Vagina (tissue), 2 donors: ENCODE measurements at places on chromosomes 2 and 18.

DNA sequence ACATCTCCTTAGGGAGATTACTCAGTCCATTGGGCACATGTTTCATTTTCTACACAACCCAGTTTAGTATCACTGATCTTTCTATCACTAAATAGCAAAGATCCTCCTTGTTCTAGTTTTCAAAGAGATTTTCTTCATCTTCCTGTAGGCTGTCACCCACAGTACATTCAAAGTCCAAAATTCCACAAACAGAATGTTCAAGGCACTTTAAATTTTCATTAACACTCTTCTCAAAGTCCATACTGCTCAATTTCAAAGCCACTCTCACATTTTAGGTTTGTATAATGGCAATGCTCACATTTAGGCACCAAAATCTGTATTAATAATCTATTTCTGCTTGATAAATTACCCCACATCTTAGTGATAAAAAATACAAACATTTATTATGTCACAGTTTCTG lies 152.8 kb downstream of the FSIP2 start:
- DNase-seq, result no peak

- DNase-seq, result no peak
Measured at GRCh38 chr2:174771631-174772471, 7.6 kb upstream of the CHRNA1 start.

DNA sequence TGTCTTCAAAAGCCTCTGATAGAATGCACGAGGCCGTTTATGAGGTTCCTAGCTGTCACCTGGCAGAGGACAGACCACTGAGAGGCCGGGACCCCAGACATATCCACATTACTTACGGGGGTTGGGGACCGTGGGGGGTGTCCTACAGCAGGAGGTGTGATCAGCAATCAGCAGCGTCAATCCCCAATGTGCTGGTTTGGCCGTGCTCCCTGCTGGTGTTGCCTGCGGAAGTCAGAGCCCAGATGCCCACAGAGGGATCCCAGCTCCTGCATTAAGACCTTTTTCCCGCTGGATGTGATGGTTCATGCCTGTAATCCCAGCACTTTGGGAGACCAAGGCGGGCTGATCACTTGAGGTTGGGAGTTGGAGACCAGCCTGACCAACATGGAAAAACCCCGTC lies 20.8 kb upstream of the SP5 start:
- no peak for DNase-seq

- no peak for DNase-seq
Measured at GRCh38 chr2:20538308-20539132, 91.6 kb downstream of the RHOB start.

DNA sequence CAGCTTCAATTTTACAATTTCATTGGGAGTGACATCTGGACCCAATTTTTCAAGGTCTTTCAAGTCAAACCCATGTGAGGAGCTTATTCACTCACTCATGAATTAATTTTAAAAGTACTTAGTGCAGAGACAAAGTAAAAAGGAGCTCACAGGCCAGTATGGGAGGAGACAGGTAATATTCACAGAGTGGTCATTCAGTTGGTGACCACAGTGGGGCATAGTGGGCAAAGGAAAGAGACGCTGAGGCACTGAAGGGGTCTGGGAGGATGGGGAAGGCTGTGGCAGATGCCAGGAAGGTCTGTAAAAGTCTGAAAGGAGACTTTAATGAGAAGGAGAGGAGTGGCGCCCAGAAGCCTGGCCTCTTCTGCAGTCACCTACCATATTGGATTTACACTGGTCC lies 76.0 kb downstream of the CD8B2 start:
- no peak for DNase-seq

- DNase-seq, result no peak
Measured at GRCh38 chr18:69840001-69840400, 107.7 kb downstream of the CD226 start.

DNA sequence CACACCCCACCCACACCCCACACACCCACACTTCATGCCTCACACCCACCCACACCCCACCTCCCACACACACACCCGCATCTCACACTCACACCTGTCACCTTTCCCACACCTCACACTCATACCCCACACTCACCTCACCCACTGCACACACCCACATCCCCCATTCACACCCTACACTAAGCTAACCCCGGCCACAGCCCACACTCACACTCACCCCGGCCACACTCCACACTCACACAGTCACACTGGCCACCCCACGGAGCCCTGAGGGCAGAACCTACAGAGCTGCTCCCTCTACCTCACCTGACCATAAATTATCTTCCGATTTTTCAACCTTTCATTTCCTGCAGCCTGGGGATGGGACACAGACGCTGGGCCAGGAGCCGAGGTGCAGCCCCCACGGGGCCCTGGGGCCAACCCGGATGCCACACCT lies 241.3 kb downstream of the HDAC4 start:
- no peak for DNase-seq

DNA sequence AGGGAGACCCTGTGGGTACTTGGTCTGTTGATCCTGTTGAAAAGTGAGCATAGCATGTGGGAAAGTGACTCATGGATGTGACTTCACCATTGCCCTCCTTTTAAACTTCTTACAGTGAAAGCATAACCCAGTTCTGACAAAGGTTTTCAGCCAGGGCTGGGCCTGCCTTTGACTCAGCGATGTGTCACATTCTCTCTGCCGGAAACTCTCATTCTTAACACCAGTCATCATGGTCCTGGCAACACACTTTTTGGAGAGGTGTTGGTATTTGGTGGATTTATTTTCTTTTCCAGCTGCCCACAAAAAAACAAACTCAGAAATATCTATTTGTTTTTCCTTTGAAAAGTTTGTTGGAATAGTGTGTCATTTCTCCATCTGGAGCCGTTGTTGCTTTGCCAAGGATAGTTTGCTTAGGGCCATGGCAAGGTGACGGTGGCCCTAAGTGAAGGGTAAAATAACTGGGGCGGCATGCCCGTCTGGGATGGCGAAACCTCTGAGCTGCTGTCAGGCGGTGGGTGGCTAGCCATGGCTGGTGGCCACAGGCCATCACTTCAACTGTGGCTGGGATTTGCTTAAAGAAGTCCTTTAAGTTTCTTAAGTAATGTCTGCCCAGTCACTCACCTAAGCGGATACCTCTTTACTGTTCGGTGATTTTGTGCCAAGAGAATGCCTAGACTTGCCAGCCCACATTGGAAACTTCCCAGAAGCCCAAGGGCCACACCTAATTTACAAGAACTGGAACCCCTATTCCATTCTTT lies 123.3 kb downstream of the LTBP1 start:
- DNase-seq, result no peak

DNA sequence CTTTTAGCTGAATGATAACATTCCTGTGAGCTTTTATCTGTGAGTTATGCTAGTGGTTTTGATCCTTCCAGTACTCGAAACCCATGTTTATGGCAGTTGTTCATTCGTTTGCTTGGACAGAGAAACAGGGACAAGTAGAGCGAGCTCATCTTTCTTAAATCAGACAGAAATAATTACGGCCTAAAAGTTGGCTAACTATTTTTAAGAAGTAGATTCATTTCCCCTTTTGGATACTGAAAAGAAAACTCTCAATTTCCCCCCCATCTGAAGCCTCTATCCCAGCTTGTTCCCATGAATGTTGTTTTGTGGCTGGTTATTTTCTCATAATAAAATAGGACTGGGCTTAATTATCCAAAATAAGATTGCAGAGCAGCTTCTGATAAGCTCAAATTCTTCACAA lies 67.1 kb downstream of the ANTXR1 start:
- DNase-seq, result no peak

- DNase-seq, result no peak
Measured at GRCh38 chr2:179455172-179455524, 190.5 kb upstream of the SESTD1 start.

DNA sequence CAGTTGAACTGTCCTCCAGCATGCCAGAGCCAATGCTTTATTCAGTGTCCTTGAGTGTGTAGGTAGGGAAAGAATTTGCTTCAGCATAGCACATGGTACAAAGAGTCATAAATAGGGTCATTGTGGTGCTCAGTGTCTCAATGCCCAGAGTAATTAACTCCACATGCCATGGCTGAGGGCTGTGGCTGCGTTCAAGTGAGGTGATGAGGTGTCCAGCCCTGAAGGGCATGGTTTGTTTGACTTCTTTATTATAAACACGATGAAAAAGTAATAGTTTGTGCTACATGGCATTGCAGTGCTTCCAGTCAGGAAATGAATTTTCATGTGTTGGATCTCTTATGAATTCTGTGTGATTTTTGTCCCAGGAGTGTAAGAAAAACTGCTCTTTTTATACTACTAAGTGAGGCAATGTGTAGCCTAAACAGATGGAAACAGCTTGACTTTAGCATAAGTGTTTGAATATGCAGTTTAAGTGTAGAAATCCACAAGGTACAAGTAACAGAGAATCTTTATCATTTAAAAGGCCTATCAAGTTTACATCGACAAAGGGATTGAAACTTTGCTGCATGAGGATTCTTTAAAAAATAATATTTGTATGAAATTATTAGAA lies 507.9 kb upstream of the CDH2 start:
- no peak for DNase-seq

DNA sequence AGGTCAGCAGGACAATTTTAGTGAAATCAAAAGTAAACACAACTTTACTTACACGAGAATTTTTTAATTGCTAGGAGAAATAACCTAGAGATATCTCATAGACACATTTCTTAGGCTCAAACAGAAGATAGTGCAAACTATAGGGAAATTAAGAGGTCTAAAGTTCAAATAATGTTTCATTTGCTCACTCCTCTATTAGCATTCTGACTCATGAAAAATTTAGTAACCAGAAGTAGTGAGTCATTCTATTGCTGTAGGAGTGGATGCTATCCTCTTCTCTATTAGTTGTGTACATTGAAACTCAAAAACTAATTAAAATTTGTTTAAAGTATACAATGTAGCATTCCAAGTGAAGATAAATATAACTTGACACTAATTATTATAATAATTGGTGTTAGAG lies 908.3 kb upstream of the TMEFF2 start:
- no peak for DNase-seq
